ENCODE measurements at places on chromosomes 2 and 18.

- DNase-seq: no peak
These were observed 131.2 kb downstream of the ETAA1 start for GRCh38 chr2:67528320-67528719.

- no peak for DNase-seq
These were observed 106.4 kb downstream of the POLE4 start for GRCh38 chr2:75064691-75065396.

- DNase-seq: no peak
These were observed 44.3 kb downstream of the MOB4 start for GRCh38 chr2:197560146-197560665.

DNA sequence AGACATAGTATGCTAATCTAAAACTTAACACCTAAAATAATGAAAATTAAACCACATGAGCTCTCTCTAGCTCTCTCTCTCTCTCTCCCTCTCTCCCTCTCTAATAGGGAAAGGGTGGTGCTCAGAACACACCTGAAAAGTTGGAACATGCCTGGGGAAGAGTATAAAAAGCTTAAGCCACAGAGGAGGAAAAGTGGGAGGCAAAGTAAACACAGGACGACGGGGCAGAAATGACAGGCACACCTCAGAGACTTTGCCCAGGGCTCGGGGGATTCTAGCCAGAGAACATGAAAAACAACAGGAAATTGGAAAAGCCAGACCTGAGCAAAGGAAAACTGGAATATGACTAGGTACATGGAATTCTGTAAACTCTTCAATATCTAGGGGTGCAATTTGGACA is 666.1 kb downstream of the BCL11A start:
- DNase-seq: no peak

DNA sequence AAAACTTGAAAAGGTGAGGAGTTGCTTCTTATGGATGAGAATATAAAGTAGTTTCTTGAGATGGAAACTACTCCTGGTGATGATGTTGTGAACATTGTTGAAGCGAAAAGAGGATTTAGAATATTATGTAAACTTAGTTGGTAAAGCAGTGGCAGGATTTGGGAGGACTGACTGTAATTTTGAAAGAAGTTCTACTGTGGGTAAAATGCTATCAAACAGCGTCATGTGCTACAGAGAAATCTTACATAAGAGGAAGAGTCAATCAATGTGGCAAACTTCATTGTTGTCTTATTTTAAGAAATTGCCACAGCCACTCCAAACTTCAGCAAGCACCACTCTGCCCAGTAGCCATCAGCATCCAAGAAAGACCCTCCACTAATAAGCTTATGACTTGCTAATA is 112.9 kb upstream of the ZEB2 start:
- no peak for DNase-seq

GRCh38 chr2:146734042-146734820 is 1110.6 kb upstream of the ACVR2A start:
- DNase-seq: no peak

GRCh38 chr2:111919794-111920608 is 21.6 kb downstream of the MERTK start:
- DNase-seq: no peak

Measured in NCI-H187 (cell line).